PC-3 (cell line): ENCODE measurements at places on chromosomes 3 and 15.

DNA sequence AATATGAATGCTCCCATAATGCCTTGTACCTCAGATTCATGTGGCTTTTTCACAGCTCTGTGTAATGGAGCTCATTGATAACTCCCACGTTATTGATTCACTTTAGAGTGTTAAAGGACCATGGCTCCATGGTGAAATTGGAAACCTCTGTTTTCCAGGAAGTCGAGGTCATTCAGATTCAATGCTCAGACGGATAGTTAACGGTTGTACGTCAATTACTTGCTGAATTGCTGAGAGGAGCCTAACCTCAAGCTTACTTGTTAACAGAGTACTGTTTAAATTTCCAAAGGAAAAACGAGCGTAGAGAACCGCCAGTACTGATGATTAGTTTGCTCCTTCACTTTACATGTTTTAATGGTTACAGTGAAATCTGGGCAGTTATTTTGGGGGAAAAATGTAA is 11.1 kb downstream of the ABHD17C start:
- no peak overlapping the region for H3K27ac ChIP-seq
- no peak for DNase-seq
- peaks cover 3% of the 10 kb centered on the region; the same call in 1 of the 2 replicates for H3K36me3 ChIP-seq
- H3K4me3 ChIP-seq, result no peak overlapping the region
- H3K4me1 ChIP-seq, result peaks cover 25% of the 10 kb centered on the region

DNA sequence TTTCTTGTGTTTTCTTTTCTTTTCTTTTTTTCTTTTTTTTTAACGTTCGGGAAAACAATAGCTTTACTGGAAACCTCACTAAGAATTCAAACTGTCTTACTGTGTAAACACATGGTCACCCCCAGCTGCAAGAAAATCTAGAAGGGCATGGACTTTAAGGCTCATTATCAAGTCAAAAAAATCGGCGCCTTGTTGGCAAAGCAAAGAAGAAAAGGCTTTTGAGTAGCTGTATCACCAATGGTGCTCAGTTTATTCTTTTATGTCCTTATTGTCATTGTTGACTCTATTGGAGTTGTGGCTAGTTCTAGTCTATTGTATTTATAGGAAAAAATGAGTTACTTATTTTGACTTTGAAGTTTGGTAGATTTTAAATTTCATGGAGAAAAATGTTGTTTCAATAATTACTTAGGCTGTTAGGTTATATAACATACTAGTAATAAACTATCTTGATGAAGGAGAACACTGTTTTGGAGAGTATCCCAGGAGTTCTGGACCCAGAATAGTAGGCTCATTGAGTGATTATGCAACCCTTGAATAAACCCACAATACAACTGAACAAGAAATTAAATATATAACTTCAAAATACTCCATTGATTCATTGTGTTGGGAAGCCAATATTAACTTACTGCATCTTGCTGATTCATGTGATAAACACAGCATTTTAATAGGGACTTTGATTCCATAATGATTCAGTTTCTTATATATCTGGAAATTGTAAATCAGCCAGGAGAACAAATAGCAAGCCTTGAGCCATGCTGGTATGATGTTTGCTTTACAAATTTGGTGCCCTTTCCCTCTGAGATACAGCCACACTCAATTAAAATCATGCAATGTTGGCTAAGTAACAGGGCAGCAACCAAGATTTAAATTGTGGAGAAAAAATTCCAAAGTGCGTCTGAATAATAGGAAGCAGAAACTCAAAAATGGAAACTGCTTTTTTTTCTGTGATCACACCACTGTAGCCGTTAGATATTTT is 27.8 kb upstream of the GOLIM4 start:
- H3K36me3 ChIP-seq, result no peaks in the 10 kb centered on the region
- H3K27ac ChIP-seq, result peak overlapping the region; percentile 25
- no peaks in the 10 kb centered on the region for H3K27me3 ChIP-seq
- peak; percentile 53 for DNase-seq
- no peak overlapping the region for H3K4me3 ChIP-seq

DNA sequence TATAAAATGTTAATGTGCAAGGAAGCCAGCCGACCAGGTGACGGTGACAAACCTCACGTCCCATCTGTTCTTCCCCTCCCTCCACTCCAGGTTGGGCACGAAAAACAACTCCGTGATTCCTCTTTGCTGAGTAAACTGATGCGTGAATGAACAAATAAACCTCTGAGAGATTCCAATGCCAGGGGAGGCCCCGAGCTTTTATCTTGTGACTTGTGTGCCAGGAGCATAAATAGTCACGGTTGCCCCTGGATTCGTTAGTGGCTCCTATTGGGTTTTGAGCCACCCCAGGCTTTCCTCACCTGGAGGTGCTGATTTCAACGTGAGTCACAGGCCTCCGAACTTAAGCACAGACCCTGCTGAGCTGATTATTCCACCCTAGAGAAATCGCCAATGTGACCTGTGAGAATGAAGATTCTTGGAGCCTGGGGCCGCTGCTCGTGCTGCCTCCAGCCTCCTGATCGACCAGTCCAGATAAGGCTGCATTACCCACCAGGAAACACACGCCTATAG is 119.2 kb downstream of the SHQ1 start:
- H3K36me3 ChIP-seq, result no peaks in the 10 kb centered on the region; the same call in 1 of the 2 replicates
- peaks cover 24% of the 10 kb centered on the region for H3K4me1 ChIP-seq
- no peaks in the 10 kb centered on the region for H3K27me3 ChIP-seq
- peak; percentile 90 for DNase-seq
- peak overlapping the region; percentile 31; the same call in 1 of the 2 replicates for H3K4me3 ChIP-seq
- H3K27ac ChIP-seq, result peak overlapping the region; percentile 64

- no peaks in the 10 kb centered on the region for H3K36me3 ChIP-seq
- no peak overlapping the region for H3K27ac ChIP-seq
- H3K27me3 ChIP-seq, result no peaks in the 10 kb centered on the region
- H3K4me3 ChIP-seq, result no peak overlapping the region
Observed at GRCh38 chr3:18189282-18190050, 235.7 kb downstream of the SATB1 start.

DNA sequence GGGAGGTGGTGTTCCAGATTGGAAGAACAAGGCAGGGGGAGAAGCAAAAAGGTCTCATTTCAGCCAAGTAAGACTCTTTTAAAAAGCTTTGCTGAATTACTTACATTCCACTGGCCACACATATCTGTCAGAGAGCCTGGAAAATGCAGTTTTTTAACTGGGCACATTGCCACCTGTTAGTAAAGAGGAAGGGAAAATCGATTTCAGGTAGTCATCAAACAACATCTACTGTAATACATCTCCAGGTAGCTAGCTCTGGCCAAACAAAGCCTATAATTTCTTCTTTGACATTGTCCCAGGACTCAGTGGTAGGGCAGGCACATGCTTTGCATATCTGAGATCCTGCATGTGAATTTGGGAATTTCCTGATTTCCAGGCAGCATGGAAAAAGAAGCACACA is 480.7 kb upstream of the SUCLG2 start:
- H3K4me3 ChIP-seq, result no peak overlapping the region
- H3K36me3 ChIP-seq, result no peaks in the 10 kb centered on the region
- no peak for DNase-seq
- no peaks in the 10 kb centered on the region for H3K4me1 ChIP-seq

DNA sequence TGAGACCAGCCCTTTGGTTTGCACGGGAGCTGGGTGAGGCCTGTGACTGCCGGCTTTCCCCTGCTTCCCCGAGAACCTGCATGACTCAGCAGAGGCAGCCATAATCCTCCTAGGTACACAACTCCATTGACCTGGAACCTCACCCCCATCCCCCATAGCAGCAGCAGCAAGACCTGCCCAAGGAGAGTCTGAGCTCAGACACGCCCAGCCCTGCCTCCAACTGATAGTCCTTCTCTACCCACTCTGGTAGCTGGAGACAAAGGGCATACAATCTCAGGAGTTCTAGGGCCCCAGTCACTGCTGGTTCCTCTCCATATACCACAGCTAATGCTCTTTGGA is 141.0 kb upstream of the ARHGEF26 start:
- peaks cover 19% of the 10 kb centered on the region for H3K4me1 ChIP-seq
- peak; percentile 51 for DNase-seq
- H3K36me3 ChIP-seq, result no peaks in the 10 kb centered on the region
- no peak overlapping the region for H3K4me3 ChIP-seq
- H3K27ac ChIP-seq, result peak overlapping the region; percentile 38

- no peak for DNase-seq
- no peaks in the 10 kb centered on the region for H3K36me3 ChIP-seq
- H3K27ac ChIP-seq, result no peak overlapping the region
- 0 out of 2 replicates have a peak, but pooled peaks cover 1% of the 10 kb centered on the region for H3K4me1 ChIP-seq
Observed at GRCh38 chr3:143201870-143202752, 82.5 kb downstream of the CHST2 start.

- no peaks in the 10 kb centered on the region for H3K36me3 ChIP-seq
- H3K4me3 ChIP-seq, result no peak overlapping the region
- DNase-seq, result no peak
- no peaks in the 10 kb centered on the region for H3K4me1 ChIP-seq
- H3K27me3 ChIP-seq, result no peaks in the 10 kb centered on the region
Observed at GRCh38 chr3:144546539-144546938, 574.9 kb downstream of the DIPK2A start.
